Stimulated activated CD8-positive, alpha-beta memory T cell treated with anti-CD3 and anti-CD28 coated beads, Interleukin-7, amount 100 ng/mL, for 4 hours (primary cell): ENCODE measurements at places on chromosomes 7 and 10.

DNA sequence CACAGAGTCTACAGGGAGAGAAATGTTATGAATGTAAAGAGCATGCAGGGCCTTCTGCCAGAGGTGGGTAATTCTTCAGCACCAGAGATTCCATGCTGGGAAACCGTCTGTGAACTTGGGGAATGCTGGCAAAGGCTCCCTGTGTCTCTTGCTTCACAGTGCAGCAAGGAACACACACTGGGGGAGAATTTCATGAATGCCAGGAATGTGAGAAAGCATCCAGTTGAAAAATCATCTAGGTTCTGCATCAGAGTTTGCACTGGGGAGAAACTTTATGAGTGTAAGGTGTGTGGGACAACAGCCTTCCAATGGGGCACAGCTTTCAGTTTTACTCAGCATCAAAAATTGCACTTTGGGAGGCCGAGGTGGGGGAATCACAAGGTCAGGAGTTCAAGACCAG is 224.3 kb upstream of the IGFBP3 start:
- no peak for DNase-seq

GRCh38 chr10:87915989-87916388 is 52.6 kb downstream of the PTEN start:
- DNase-seq = no peak

- no peak for DNase-seq
Measured at GRCh38 chr10:129675027-129675769, 208.2 kb downstream of the MGMT start.

GRCh38 chr10:50286996-50287803 is 35.9 kb upstream of the ASAH2 start:
- no peak for DNase-seq

GRCh38 chr10:15278786-15279185 is 92.3 kb downstream of the FAM171A1 start:
- no peak for DNase-seq

- peak; percentile 61 for DNase-seq
Measured at GRCh38 chr7:101017064-101017777, 2.7 kb upstream of the MUC17 start.

- DNase-seq = no peak
Measured at GRCh38 chr7:138608275-138608674, 92.9 kb downstream of the SVOPL start.

DNA sequence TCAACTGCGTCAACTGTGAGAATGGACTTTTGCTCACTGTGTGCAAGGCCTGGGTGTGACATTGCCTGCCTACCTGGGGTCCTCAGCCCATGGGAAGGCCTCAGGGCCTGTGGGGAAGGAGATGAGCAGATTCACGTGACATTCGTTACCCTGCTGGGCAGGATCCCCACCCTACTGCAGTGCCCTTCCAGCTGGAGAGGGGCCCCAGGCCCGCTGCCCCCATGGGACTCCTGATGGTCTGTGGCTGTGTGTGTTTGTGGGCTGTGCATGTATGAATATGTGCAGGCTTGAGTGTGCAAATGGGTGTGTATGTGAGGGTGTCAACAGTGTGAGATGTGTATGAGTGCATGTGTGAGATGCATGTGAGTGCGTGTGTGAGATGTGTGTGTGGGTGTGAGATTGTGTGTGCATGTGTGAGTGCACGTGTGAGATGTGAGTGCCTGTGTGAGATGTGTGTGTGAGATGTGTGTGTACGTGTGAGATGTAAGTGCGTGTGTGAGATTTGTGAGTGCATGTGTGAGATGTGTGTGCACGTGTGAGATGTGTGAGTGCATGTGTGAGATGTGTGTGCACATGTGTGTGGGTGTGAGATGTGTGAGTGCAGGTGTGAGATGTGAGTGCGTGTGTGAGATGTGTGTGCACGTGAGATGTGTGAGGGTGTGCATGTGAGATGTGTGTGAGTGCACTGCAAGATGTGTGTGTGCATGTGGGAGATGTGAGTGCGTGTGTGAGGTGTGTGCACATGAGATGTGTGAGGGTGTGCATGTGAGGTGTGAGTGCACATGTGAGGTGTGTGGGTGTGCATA is 29.7 kb downstream of the PPIF start:
- DNase-seq = no peak

DNA sequence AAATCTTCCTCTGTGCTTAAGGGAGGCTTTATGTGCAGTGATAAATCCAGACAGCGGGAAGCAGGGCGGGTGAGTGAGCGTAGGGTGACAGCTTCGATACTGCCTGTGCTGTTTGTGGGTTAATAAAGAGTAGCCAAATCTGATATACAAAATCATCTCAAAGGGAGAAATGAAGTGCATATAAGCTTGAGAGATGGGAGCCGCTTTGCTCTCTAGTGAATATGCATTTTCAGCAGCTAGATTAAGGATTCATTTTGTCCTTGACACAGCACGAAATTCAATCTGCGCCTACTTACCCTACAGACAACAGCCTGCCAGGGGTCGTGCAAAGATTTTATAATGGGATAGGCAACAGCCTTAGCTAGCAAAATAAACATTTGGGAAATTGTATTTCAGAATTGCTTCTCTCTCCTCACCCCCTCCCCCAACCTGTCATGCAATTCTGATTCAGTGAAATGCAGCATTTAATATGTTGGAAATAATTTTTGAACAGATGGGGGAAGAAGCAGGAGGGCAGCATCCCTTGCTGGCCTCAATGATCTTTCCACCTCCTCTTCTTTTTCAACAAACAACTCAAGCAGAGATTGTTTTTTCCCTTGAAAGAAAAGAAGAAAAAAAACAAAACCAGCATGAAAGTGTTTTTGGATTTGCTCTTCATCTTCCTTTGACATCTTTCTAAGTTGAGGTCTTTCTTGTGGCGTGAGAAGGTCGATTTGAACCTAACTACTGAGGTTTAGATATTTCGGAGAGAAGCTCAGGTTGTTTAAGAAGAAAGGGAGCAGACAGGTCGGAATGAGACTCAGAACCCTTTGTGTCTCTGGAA is 117.9 kb downstream of the AOAH start:
- no peak for DNase-seq

DNA sequence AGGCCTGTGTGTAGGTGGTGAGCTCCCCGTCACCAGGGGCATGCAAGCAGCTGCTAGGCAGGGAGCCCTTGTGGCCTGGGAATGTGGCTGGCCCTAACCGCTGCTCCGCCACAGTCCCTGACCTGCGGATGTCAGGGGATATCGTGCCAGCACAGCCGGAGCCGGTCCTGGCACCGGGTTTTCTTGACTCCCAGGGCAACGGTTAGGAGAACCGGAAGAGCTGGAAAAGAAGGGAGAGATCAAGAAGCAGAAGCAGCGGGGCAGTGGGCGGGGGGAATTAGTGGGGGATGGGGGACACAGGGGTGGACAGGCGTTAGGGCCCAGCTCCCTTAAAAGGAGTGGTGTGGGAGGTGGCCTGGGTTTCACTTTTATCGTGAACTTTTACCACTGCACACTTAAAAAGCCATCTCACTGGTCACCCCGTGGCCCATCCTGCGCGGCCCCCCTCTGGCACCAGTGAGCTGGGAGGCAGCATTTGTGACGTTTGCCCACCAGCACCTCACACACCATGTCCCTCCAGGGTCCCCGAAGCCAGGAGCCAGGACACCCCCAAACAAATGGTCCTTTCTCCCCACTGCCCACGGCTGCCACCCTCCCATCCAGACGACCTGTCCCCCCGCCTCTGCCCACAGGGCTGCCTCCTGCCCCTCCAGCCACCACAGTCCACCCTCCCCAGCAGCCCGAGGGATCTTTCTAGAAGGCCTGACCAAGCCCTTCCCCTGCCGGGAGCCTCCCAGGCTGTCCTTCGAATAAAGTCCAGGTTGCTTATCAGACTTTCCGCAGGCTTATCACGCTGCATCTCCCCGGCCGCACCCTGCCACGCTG is 1.8 kb upstream of the MICALL2 start:
- no peak for DNase-seq

DNA sequence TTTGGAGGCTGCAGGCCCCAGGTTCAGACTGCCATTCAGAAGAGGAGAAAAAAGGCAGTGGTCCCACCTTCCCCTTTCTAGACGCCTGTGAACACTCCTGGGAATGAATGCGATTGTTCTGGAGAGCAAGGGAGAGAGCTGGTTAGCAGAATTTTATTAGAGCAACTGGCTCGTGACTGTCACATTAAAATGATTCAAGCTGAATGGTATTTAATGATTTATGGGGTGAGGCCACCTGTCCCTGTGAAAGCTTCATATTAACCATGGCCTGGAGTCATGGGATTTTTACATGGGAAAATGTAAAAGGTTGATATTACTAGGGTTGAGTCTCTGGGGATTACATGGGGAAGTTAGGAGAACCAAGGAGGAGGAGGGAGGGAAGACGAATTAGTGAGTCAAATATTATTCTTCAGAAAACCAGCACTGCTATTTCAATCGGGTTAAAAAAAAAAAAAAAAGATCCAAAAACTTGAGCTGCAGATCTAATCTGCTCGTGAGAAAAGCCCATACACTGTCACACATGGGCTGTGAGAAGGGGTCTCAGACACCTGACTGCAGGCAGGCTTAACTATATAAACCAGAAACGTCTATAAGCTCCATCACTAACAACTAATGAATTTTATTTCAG is 8.3 kb downstream of the CXCL12 start:
- DNase-seq = no peak

DNA sequence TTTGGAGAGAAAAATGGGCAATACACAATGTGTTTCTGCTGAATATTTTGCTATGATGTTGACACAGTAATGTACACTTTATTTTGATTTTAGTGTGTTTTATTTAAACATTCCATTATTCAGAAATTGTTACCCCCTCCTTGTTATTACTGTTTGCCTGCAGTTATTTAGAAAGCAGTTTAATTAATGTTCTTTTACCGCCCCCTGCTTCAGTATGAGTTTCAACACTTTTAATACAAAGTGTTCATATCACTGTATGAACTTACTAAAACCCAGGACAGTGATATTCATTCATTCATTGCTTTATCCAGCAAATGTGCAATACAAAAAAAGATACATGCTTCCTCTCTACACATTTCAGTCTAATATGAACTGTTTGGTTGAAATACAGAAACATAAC is 159.3 kb downstream of the AUTS2 start:
- no peak for DNase-seq

GRCh38 chr10:88091490-88092061 is 228.2 kb downstream of the PTEN start:
- DNase-seq = peak; percentile 62

DNA sequence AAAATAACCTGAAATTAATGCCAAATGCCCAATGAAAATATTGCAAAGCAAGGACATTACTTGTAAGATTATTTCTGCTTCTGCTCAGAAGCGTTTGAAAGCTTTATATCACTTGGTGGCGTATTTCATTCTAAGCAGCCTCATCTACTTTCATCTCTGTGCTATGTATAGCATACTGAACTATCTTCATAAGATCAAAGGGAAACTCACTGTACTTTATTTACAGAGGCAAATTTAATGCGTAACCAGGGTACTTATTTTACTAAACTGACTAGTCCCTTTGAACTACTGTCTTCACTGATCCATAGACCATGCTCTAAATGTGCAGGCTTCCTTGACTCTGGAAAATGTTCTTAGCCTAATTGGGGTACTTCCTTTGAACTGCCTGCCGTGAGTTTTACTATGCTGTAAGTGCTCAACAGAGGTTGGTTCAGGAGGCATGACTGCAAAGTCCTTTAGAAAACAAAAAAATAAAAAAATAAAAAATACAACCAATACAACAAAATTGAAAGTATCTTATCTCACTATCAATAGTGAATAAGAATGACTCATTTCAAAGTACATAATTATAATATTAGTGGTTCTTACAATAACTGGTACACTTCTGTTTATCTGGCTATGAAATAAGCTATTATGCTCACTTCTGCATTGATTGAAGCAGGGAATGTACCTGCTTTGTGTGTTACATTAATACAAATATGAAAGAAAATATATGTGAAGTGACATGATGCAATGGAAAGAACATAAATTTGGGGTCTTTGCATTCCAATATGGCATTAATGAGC is 41.0 kb upstream of the TSPAN12 start:
- DNase-seq = no peak

GRCh38 chr7:2523941-2524807 is 4.6 kb downstream of the LFNG start:
- no peak for DNase-seq

DNA sequence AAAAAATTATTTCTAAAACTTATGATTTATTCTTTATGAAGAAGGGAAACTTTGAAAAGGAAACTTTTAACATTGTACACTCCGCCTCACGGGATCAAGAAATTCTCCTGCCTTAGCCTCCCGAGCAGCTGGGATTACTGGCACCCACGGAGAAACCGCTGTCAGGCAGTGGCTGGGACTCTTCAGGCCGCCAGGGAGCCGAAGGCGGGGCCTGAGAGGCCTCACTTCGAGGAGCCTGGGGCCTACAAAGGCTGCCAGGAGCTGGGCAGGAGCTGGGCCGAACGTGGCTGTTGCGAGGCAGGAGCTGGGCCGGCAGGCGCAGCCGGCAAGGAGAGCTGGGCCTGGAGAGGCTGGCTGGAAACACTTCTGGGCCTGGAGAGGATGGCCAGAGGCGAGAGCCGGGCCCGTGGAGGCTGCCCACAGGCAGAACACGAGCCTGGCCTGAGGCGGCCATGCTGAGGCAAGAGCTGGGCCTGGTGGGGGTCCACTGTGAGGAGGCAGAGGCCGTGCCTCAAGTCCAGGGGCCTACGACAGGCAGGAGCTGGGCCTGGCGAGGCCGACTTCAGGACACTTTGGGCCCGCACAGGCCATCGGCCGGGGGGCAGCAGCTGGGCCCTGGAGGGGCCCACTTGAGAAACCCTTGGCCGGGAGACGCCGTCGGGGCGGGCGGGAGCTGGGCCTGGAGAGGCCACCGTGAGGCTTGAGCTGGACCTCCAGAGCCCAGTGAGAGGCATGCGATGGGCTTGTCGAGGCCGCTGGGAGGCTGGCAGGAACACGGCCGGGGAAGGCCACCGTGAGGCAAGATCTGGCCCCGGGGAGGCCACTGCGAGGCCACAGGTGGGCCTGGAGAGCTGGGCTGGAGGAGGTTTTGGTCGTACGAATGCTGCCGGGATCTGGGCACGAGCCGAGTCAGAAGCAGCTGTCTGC is 23.7 kb downstream of the MDH2 start:
- no peak for DNase-seq

- no peak for DNase-seq
Measured at GRCh38 chr7:129741743-129742213, 130.3 kb downstream of the NRF1 start.

- peak; percentile 49 for DNase-seq
Measured at GRCh38 chr10:92517034-92517655, 56.7 kb downstream of the IDE start.

DNA sequence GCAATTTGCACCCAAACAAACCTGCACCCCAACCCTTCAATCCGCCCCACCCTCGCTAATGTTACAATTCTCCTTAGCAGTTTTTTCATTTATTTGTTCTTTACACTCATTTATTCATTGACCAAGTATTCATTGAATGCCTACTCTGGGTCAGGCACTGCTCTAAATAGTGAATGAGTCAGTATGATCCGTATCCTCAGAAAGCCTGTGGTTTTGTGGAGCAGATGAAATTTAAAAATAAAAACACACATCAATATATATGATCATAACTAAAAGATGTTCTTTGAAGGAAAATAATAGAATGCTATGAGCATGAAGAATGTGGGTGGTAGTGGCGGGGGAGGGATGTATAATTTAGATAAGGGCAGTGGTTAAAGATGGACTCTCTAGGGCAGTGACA is 13.3 kb downstream of the IFIT5 start:
- DNase-seq = no peak
